ENCODE measurements at places on chromosomes 13 and 19.

DNA sequence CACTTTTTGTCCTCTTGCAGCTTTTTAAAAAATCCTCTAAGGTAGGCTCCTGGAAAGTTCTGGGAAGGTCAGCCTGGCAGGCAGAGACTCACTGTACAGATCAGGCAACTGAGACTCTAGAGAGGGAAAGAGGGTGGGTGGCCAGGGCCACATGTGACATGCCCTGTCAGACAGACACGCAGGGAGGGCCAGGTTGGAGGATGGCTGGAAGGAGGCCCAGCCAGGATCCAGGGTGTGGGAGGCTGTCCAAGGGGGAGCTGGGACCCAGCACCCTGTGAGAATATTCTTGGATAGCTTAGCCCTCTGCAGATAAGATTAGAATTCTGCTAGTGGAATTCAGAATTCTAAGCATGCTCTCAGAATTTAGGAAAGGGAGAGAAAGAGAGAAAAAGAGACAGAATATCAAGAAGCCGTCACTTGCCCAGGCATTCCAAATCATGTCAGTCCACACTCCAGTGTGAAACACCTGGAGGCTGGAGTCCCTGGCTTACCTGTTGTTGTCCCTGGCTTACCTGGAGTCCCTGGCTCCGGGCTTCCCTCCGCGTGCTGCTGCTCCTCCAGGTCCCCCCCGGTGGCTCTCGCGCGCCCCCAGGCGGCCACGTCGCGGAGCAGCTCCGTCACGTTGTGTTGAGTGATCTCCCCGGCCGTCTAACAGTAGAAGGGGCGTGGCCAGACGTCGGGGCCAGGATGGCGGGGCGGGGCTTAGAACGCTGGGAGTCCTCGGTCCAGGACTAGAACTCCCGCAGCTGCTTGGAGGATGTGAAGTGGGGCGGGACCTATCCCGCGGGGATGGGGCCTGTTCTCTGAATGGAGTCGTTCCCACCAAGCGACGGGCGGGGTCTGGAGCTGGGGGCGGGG lies 2.8 kb upstream of the TNNI3 start:
- DNase-seq = peak; percentile 93

DNA sequence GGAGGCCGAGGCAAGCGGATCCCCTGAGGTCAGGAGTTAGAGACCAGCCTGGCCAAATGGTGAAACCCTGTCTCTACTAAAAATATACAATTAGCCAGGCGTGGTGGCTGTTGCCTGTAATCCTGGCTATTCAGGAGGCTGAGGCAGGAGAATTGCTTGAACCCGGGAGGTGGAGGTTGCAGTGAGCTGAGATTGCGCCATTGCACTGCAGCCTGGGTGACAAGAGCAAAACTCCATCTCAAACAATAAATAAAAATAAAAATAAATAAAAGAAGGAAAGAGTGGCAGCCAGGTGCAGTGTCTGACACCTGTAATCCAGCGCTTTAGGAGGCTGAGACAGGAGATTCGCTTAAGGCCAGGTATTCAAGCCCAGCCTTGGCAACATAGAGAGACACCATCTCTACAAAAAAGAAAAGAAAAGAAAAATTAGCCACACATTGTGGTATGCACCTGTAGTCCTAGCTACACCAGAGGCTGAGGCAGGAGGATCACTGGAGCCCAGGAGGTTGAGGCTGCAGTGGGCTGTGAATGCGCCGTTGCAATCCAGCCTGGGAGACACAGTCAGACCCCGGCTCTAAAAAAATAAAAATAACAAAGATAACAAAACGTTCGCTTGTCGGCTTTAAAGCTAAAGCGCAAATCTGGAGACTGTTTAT lies 10.3 kb downstream of the ADAMTSL5 start:
- no peak for DNase-seq

DNA sequence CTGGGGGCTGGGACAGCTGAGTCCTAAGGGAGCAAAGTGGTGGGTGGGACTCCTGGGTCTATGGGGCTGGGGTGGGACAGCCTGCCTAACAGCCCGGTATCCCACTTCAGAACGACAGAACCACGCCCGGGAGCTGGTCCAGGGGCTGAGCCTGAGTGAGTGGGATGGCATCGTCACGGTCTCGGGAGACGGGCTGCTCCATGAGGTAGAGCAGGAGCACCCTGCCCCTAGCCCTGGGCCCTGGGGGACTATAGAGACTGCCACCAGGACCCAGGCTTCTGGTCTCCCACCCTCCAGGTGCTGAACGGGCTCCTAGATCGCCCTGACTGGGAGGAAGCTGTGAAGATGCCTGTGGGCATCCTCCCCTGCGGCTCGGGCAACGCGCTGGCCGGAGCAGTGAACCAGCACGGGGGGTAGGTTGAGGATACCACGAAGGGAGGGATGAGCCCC lies 8.6 kb downstream of the SPHK2 start:
- DNase-seq = no peak

GRCh38 chr19:38233740-38234251 lies 9.8 kb upstream of the DPF1 start:
- peak; percentile 61 for DNase-seq

- no peak for DNase-seq
Measured at GRCh38 chr13:60427285-60427684, 30.3 kb downstream of the TDRD3 start.

- DNase-seq = peak; percentile 44
Measured at GRCh38 chr13:77698201-77699058, 943 bp downstream of the SLAIN1 start.
